ENCODE measurements at places on chromosomes 2 and 18.

- DNase-seq = no peak
Observed at GRCh38 chr2:38933653-38934052, 44.0 kb downstream of the ARHGEF33 start.

DNA sequence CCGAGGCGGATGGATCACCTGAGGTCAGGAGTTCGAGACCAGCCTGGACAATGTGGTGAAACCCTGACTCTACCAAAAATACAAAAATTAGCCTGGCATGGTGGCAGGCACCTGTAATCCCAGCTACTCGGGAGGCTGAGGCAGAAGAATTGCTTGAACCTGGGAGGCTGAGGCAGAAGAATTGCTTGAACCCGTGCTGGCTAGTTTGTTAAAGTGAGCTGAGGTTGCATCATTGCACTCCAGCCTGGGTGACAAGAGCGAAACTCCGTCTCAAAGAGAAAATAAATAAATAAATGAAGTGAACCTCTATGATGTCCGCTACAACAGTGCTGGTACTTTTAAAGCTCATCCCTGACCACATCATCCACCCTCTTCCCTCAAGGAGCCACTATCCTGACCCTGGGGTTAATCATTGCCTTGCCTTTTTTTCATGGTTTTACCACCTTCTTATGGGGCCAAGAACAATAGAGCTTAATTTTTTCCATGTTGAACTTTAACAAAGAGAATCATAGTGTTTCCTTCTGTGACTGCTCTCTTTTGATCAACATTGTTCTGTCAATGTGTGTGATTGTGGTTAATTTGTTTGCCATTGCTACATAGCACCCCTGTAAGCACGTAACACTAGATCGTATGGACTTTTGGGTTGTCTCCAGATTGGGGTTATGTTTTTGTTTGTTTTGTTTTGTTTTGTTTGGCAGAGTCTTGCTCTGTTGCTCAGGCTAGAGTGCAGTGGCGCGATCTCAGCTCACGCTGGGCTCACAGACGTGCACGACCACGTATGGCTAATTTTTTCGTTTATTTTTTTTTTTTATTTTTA is 17.1 kb upstream of the ATRAID start:
- no peak for DNase-seq

DNA sequence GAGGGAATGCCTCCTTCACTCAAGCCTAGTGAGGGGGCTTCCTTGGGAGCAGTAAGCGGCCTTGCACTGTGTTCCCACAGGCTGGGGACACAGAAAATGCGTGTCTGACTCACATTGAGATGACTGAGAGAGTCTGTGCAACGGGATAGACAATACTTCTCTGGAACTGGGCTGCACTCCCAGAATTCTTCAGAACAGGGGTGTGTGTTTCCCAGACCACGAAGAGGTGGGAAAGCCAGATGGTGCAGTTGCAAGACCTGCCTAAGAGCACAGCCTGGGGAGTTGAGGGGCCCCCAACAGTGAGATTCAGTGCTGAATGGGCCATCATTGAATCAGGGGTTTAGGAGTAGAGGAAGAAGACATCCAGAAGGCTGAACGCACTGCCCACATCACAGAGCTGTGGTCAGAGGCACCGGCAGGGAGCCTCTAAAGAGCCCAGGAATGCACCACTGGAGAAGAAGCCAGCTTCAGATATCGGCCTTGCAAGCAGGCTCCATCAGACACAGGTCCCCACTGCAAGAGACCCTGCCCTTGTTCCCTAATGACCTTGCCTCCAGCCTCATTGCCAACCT is 36.6 kb upstream of the MRPL19 start:
- no peak for DNase-seq

DNA sequence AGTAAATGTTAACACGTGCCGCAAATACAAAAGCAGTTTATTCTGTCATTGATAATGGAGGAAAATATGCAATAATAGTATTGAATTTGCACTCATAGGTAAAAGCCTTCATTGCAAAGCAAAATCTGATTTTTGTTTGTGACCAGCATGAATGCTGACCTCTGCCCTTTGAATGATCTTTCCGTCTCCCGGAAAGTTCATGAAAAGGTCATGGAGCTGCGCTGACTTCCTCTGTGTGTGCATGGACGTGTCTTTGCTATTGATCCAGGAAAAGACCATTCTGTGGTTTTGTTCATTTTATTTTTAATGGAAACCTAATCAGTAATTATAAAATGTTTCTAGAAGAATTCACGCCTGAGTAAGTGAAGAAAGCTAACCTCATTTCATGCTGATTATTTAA is 320.0 kb downstream of the MTX2 start:
- DNase-seq = no peak

- no peak for DNase-seq
Observed at GRCh38 chr18:4058179-4058578, 396.9 kb downstream of the DLGAP1 start.

DNA sequence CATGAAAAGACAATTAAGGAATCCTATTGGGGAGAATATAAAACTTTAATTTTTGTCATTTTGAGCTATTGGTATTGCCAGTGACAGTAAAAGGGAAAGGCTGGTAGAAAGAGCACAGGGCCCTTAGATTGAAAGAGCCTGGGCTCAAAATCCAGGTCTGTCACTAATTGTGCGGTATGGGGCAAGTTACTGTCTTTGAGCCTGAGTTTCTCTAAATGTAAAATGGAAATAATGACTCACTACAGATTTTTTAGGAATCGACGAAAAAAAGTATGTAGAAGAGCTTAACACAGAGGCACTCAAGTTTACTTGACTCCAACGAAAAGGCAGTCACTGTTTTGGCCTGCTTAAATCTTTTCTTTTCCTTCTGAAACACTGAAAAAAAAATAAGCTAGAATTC is 7.0 kb downstream of the NDUFV2 start:
- no peak for DNase-seq

- DNase-seq = no peak
Observed at GRCh38 chr2:40096360-40096759, 317.3 kb upstream of the THUMPD2 start.

DNA sequence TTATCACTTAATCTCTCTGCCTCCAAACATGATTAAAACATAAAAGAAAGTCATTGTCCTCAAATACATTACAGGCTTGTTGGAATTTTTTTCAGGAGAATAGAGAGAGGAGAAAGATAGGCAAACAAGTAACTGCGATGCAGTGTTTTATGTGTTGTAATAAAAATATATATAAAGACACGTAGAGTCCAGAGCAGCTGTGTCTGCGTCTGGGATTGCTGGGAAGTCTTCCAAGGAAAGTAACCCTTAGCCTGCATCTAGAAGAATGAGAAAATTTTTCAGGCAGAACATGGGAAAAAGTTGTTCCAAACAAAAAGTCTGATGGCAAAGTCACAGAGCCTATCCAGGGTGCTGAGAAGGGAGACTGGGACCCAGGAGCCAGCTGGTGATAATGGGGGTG is 91.8 kb upstream of the ST6GAL2 start:
- no peak for DNase-seq

GRCh38 chr2:180002198-180002770 is 4.8 kb downstream of the CWC22 start:
- no peak for DNase-seq

- no peak for DNase-seq
Observed at GRCh38 chr2:139963863-139964355, 1183.7 kb upstream of the NXPH2 start.

- DNase-seq = no peak
Observed at GRCh38 chr2:170772295-170772694, 2.1 kb downstream of the ERICH2 start.

- no peak for DNase-seq
Observed at GRCh38 chr2:215612786-215613185, 176.9 kb upstream of the FN1 start.

DNA sequence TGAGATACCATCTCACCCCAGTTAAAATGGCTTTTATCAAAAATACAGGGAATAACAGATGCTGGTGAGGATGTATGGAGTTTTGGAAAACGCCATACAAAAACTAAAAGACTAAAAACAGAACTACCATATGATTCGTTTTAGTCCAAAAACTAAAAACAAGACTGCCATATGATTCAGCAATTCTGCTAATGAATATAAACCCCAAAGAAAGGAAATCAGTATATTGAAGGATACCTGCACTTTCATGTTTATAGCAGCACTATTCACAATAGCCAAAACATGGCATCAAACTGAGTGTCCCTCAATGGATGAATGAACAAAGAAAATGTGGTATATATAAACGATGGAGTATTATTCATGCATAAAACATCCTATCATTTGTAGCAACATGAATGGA is 224.4 kb upstream of the MC4R start:
- no peak for DNase-seq

DNA sequence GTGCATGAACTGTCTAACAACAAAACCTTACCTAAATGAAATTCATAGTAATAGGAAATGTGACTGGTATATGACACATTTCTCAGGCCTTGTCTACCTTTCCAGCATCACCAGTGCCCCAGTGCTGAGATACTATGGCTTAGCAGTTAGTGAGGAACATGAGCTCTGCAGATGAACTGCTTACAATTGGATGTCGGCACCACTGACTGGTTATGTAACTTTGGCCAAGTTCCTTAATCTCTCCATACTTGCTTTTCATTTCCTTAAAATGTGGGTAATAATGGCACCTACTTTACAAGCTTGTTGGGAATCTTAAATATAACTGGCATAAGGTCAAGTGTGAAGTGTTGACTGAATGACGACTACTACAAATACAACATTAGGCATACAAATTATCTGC is 136.3 kb downstream of the OLA1 start:
- DNase-seq = no peak

GRCh38 chr2:232419245-232420072 is 12.8 kb downstream of the ALPG start:
- DNase-seq = no peak

GRCh38 chr2:106649306-106649705 is 162.1 kb downstream of the CD8B2 start:
- DNase-seq = no peak

GRCh38 chr2:102435741-102436140 is 12.8 kb downstream of the IL18RAP start:
- no peak for DNase-seq

DNA sequence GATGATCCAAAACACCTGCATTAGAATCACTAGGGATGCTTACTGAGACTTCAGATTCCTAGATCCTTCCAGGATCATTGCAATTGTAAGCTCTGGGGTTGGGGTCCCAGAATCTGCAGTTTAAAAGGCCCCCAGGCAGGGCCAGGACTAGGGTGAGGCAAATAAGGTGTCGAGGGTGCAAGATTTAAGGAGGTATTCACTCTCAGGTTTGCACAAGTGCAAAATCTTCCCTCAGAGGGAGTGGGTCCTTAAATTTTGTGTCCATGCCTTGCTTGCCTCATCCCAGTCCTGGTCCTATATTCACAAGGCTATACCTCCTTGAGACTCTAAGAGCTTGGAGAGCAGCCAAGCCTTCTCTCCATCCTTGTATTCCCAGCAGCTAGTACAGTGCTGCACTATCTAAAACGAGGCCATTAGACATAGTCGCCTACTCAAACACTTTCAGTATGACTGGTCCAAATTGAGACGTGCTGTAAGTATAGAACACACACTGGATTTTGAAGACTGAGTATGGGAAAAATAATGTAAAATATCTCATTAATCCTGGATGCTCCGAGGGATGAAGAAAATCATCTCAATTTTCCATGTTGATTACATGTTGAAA is 31.6 kb upstream of the MREG start:
- DNase-seq = no peak

DNA sequence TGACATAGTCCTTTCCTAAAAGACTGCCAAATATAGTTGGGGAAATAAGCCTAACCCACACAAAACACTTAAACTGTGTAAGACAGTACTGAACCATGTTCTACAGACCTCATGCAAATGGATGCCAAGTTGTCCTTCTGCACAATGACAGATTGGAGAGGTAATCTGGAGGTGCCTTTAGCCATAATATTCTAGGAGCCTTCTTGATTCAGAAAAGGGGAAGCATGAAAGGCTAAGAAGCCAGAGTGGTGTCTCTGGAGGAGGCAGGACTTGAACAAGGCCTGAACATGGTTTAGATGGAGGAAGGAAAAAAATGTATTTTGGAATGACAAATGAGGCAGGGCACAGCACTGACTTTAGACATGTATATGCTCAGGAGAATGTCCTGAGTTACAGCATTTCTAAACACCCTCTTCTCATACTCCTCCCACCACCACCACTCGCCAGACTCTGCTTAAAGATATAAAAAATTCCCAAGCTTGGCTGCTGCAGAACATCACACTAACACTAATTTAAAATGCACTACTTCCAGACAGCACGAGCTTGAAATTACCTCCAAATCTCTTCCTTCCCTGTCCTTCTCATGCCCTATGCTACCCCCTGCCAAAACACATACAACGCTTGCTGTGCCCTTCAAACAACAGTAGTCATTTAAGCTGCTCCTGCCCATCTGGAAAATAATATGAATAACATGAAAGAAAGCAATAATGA is 110.4 kb downstream of the ANKRD44 start:
- no peak for DNase-seq

DNA sequence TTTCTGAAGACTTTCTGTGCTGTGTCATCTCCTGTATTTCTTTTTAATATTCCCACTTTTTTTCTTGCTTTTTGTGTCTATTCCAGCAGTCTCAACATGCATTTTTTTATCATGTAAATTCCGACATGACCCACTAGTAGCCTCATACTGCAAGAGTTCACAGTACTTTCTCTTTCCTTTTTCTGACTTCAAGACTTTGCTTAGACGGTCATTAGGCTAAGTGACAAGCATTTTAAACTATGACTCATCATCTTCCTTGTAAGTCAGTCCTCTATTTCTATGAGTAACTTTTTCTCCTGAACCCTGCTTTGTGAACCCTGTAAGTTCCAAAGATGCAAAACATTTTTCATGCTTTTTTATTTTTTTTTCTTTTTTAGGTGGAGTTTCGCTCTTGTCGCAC is 381.2 kb downstream of the TXNL1 start:
- DNase-seq = no peak

DNA sequence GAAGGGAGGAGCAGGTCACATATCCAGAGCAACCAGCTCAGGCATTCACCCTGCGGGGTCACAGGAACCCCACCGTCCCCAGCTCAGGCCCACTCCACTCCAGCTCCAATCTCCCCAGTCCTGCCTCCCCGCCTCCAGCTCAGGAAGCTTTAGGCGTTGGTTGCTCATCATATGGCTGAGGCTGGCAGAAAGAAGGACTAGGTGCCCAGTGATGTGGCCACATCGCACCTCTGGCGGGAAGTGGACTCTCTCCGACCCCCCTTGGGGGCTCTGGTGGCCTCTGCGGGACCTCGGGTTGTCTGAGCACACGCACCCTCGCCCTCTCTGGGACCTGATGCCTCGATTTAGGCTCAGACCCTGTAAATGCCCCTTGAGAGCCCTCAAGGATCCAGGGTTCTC is 187.7 kb downstream of the ZFP36L2 start:
- DNase-seq = no peak

- DNase-seq = no peak
Observed at GRCh38 chr2:48915227-48915626, 159.7 kb upstream of the LHCGR start.

DNA sequence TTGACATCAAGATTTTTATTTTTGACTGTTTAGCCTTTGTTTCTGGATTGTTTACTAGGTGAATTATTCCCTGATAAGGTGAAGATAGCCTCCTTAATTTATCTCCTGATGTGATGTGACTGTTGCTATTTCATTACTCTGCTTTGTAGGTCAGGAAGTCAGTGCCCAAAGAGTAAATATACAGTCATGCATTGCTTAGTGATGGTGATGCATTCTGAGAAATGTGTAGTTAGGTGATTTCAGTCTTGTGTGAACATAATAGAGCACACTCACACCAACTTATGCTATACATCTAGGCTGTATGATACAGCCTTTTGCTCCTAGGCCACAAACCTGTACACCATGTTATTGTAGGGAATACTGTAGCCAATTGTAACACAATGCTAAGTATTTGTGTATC is 102.4 kb upstream of the THUMPD2 start:
- DNase-seq = no peak

Data from HS-27A (cell line).